Motor neuron (in vitro differentiated cells): ENCODE measurements at places on chromosomes 3 and 15. TPM values are rescaled to one million over a fixed set of nuclear protein-coding genes. Genes with fewer than 3 reads are reported as not detected.

The C3orf49 gene
- 0.66 and 1.2 TPM in 2 replicates for total RNA-seq

The RAB6B gene
- 6.7 and 7.7 TPM in 2 replicates for total RNA-seq

The TMEM158 gene
- total RNA-seq, result 7.5 and 8.8 TPM in 2 replicates

The VEPH1 gene
- total RNA-seq, result 6.8 and 6.9 TPM in 2 replicates

The EFCC1 gene
- 0.28 and 0.41 TPM in 2 replicates for total RNA-seq

The FAM107A gene
- 7.3 and 8.6 TPM in 2 replicates for total RNA-seq

The GP9 gene
- total RNA-seq, result not detected in 2 replicates

The WDR93 gene
- 0.09 and 0.21 TPM in 2 replicates for total RNA-seq

The CCDC13 gene
- 1.1 and 1.4 TPM in 2 replicates for total RNA-seq

The AQP9 gene
- 0.04 and 0.05 TPM in 2 replicates for total RNA-seq

The SLC12A8 gene
- total RNA-seq, result 2.7 and 4.0 TPM in 2 replicates

The NCEH1 gene
- total RNA-seq, result 2.5 and 2.8 TPM in 2 replicates

The MYZAP gene
- total RNA-seq, result 0.35 and 0.90 TPM in 2 replicates

The ZPLD1 gene
- total RNA-seq, result 0.89 and 1.4 TPM in 2 replicates

The CATSPER2 gene
- total RNA-seq, result 7.0 and 7.7 TPM in 2 replicates

The ZBTB38 gene
- total RNA-seq, result 27.1 and 29.5 TPM in 2 replicates

The FNDC3B gene
- total RNA-seq, result 12.1 and 12.4 TPM in 2 replicates

The HIGD2B gene
- 0.52 TPM in 1 of 2 replicates, not detected in the other for total RNA-seq

The FBXO40 gene
- 0.04 and 0.54 TPM in 2 replicates for total RNA-seq

The CCDC9B gene
- 0.90 and 1.2 TPM in 2 replicates for total RNA-seq

The SYNM gene
- 43.6 and 43.9 TPM in 2 replicates for total RNA-seq

The DIPK2A gene
- 15.7 and 16.5 TPM in 2 replicates for total RNA-seq

The PDE12 gene
- 13.0 and 14.4 TPM in 2 replicates for total RNA-seq

The CLASP2 gene
- total RNA-seq, result 216 and 234 TPM in 2 replicates

The PLA2G4E gene
- total RNA-seq, result 0.10 and 0.52 TPM in 2 replicates

The ADAMTSL3 gene
- total RNA-seq, result 0.16 and 0.56 TPM in 2 replicates

The AGBL1 gene
- total RNA-seq, result 0.36 and 0.67 TPM in 2 replicates

The DIS3L gene
- total RNA-seq, result 18.4 and 21.3 TPM in 2 replicates

The CFAP161 gene
- 0.14 and 0.19 TPM in 2 replicates for total RNA-seq

The SPINT1 gene
- total RNA-seq, result 0.70 and 1.2 TPM in 2 replicates
